ENCODE measurements at places on chromosomes 5 and 9. TPM values are rescaled to one million over a fixed set of nuclear protein-coding genes. Genes with fewer than 3 reads are reported as not detected.

DNA sequence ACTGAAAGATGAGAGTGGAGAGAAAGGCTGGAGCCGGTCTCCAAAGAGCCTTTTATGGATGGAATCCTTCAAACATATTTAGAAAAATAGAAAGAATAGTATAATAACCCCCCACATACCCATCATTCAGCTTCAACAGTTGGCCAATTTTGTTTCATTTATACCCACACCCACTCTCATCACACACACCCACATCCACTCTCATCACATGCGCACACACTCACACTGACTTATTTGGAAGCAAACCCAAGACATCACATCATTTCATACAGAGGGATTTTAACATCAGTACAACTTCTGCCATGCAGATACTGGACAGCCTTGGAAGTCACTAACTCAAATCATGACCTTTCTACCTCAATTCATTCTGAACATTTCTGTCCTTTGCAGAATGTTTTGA lies 72.8 kb upstream of the CPLX2 start:
- DNase-seq: no peak

DNA sequence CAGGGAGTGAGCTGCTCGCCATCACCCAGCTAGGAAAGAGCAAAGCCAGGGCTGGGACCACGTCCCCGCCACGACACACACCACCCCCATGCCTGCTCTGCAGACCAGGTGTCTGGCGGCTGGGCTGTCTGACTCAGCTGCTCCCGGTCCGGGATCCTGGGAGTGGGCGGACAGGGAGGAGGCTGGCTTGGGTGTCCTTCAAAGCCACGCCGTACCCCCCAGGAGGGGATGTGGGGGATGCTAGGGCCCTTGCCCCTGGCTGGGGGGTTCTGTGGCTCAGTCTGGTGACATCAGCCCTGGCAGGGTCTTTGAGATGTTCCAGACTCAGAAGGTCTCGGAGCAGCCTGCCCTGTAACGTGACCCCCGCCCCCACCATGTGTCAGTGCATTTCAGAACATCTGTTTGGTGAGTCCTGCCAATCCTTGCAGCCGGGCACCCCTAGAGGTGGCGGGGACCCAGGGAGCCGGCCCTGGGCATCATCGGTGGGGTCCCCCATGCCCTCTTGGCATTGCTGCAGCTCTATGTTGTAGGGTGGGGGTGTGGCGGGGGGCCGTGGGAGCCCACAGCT lies 62.3 kb downstream of the HMCN2 start:
- no peak for DNase-seq

Gene LTC4S
- 1.6 TPM for total RNA-seq

Gene EQTN
- 1.6 TPM for total RNA-seq
